ENCODE measurements at places on chromosomes 12 and 14. TPM values are rescaled to one million over a fixed set of nuclear protein-coding genes. Genes with fewer than 3 reads are reported as not detected.

The PPP1R36 gene
- not detected for total RNA-seq

DNA sequence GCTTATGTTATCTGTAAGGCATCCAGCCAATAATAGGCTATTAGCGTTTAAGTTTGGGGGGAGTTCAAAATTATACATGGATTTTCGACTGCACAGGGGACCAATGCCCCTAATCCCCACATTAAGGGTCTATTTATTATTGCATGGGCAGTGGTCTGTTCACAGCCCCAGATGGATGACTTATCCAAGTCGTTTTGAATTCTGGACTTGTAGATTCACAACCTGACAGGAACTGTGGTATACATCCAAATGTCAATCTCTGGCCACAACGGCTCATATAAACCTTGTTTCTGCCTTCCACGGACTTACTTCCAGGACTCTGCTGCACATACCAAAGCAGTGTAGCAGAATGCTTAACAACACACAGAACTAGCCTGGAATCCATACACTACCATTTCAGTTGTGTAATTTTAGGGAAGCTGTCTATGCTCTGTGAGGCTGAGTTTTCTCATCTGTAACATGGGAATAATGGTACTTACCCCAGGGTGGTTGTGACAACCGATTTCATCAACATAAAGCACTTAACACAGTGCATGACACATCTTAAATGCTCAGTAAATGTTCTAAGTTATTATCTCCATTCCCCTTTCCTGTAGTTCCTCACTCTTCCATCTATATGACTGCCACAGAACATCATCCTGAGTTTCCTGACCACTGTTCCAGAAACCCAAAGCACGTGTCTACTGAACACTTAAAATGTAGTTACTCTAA is 3.7 kb downstream of the DDX24 start:
- H3K36me3 ChIP-seq, result peaks cover 77% of the 10 kb centered on the region
- H3K4me3 ChIP-seq, result peak overlapping the region; percentile 51
- no peak overlapping the region for H3K27ac ChIP-seq
- H3K4me1 ChIP-seq, result peaks cover 44% of the 10 kb centered on the region

The ZCCHC8 gene
- total RNA-seq, result 38.6 TPM

GRCh38 chr14:61037215-61037614 is 56.2 kb downstream of the SLC38A6 start:
- peaks cover 20% of the 10 kb centered on the region for H3K4me1 ChIP-seq
- DNase-seq, result no peak
- H3K27me3 ChIP-seq, result no peaks in the 10 kb centered on the region

DNA sequence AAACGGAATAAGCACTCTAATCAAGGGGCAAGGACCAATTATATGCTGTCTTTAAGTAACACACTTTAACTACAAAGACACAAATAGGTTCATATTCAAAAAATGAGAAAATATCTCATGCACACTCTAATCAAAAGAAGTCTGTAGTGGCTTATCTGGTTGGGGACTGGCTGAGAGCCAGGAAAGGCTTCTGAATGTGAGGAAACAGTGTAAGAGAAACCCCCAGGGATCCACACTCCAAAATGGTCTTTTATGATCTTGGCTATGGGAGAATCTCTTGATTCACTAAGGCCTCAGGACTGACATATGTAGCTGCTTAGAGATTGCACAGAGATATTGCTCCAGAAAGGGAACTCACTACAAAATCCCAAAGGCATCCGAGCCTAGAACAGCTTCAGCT is 10.3 kb downstream of the CTSG start:
- no peak overlapping the region for H3K4me3 ChIP-seq
- no peaks in the 10 kb centered on the region for H3K4me1 ChIP-seq
- H3K27ac ChIP-seq, result no peak overlapping the region
- DNase-seq, result no peak
- H3K27me3 ChIP-seq, result peaks cover 10% of the 10 kb centered on the region
- H3K36me3 ChIP-seq, result no peaks in the 10 kb centered on the region

The RXYLT1 gene
- 22.0 TPM for total RNA-seq

DNA sequence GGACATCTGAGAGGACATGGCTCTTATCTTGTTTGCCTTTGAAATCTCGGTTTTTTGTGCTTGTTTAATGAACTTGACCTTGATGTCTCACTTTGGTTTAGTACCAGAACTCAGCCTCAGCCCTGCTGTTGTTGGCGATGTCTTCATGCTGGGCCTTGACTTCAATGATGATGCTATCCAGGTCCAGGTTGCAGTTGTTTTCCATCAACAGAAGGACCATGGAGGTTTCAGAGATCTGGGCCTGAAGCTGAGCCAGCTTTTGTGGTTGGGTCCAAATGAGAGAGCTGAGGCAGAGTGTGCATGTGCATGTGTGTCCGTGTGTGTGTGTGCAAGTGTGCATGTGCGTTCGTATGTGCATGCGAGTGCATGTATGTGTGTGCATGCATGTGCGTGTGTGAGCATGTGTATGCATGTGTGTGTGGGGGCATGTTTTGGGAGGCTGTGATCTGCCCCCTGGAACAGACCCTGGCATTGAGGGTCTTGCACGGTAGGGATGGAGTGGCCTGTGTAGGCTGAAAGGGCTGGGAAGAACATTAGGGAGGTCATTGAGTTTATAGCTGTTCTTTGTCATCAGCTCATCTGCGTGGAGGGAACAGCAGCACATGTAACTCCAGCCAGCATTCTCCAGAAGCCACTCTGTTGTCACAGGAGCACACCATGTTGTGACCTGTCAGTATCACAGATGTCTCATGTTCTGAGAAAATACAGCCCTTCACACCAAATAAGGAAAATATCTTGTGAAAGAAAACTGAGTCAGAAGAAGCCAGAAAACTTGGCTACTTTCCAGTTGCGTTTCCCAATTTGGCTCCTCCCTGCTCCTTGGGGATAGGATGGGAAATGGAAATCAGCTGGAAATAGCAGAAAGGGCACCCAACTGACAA is 10.0 kb upstream of the KRT82 start:
- no peaks in the 10 kb centered on the region for H3K27me3 ChIP-seq
- no peaks in the 10 kb centered on the region for H3K36me3 ChIP-seq
- H3K4me1 ChIP-seq, result no peaks in the 10 kb centered on the region

The FGF23 gene
- not detected for total RNA-seq

- H3K27me3 ChIP-seq, result no peaks in the 10 kb centered on the region
- DNase-seq, result no peak
- H3K27ac ChIP-seq, result no peak overlapping the region
- no peaks in the 10 kb centered on the region for H3K4me1 ChIP-seq
These were observed 88.5 kb downstream of the RBM19 start for GRCh38 chr12:113877607-113878006.

DNA sequence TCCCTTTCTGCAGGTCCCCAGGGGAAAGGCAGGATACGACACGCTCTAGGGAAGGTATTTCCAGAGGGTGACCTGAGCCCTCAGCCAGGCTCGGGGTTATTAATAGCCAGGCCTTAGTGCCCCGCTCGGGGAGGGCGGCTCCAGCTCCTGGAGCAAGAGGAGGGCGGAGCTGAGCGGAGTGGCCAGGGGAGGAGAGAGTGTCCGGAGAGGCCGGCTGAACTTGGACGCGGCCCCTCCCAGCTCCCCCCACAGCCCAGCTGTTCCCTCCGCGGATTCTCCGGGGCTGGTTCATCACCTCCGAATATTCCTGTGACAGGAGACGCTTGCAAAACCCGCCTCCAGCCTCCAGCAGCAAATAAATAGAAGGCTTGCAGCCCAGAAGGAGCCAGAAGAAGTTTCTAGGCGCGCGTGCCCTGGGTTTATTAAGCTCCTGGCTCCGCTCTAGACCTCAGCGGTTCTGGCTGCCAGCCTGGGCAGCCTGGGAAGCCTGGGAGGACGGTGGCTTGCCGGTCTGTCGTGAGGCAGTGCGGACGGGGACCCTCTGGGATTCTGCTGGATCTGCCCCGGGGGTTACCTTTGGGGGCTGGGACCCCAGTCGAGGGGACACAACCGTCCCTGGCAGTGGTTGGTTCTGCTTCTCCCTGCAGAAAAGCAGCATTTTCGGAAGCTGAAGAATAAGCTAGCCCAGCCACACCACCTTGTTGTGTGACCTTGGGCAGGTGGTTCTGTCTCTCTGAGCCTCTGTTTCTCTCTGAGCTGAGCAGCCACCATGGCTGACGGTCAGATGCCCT is at the start of gene HSPB8:
Gene HSPB8 (plus strand): TSS at position 388 of the 791 bp plus-strand sequence. CDS start 382 bp downstream, at position 770.
- H3K27ac ChIP-seq, result no peak within 1 kb of the TSS
- H3K27me3 ChIP-seq, result peaks cover 3% of the 10 kb centered on the region
- DNase-seq, result no peak
- H3K4me3 ChIP-seq, result no peak within 1 kb of the TSS
- H3K36me3 ChIP-seq, result no peaks in the 10 kb centered on the region

The C12orf43 gene
- 26.3 TPM for total RNA-seq

- H3K27me3 ChIP-seq, result no peaks in the 10 kb centered on the region
- H3K27ac ChIP-seq, result no peak overlapping the region
- H3K4me3 ChIP-seq, result no peak overlapping the region
- no peak for DNase-seq
- H3K4me1 ChIP-seq, result peaks cover 4% of the 10 kb centered on the region
These were observed 47.1 kb downstream of the IL31 start for GRCh38 chr12:122126713-122127597.

The TAS2R19 gene
- 3.6 TPM for total RNA-seq

GRCh38 chr14:34684578-34684977 is 29.8 kb downstream of the CFL2 start:
- no peak for DNase-seq
- H3K27ac ChIP-seq, result no peak overlapping the region
- peaks cover 7% of the 10 kb centered on the region for H3K27me3 ChIP-seq
- no peaks in the 10 kb centered on the region for H3K36me3 ChIP-seq
- H3K4me1 ChIP-seq, result peaks cover 10% of the 10 kb centered on the region

GRCh38 chr14:39868251-39868650 is 436.0 kb upstream of the FBXO33 start:
- no peak for DNase-seq
- H3K27ac ChIP-seq, result no peak overlapping the region
- no peaks in the 10 kb centered on the region for H3K27me3 ChIP-seq
- no peaks in the 10 kb centered on the region for H3K36me3 ChIP-seq
- H3K4me3 ChIP-seq, result no peak overlapping the region
- no peaks in the 10 kb centered on the region for H3K4me1 ChIP-seq

DNA sequence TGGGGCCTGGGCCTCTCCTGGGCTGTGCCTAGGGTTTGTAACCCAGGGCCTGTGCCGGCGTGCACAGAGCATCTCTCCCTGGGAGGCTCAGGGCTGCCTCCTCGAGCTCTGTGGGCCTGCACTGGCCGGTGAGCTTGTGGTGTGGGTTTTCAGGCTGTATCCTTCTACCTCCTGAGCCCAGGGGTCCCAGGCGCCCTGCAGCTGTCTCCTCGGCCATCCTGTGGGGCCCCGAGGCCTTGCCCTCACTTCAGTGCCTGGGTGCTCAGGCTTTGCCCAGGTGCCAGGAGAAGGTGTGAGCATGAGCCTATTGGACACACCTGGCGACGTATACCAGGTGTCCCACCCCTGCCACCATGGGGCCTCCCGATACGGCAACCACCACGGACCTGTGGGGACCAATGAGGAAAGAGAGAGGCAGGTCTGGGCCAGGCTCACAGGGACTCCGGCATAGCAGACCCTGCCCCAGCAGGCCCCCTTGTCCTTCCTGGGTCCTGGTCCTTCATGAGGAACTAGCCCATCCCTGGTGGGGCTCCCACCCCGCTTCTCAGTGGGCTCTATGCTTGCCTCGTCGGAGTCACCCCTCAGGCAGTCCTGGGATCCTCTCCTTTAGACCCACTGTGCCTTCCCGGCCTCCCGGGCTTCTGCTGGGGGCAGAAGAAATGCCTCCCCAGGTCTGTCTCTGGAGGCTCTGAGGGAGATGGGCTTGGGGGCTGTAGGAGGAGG is 400.2 kb downstream of the TMEM121 start:
- H3K4me1 ChIP-seq, result no peaks in the 10 kb centered on the region
- H3K36me3 ChIP-seq, result no peaks in the 10 kb centered on the region
- DNase-seq, result no peak
- no peak overlapping the region for H3K4me3 ChIP-seq
- peaks cover 20% of the 10 kb centered on the region for H3K27me3 ChIP-seq

- peaks cover 11% of the 10 kb centered on the region for H3K36me3 ChIP-seq
- DNase-seq, result no peak
- H3K27ac ChIP-seq, result peak overlapping the region; percentile 93
- H3K4me3 ChIP-seq, result peak overlapping the region; percentile 90
- peaks cover 17% of the 10 kb centered on the region for H3K4me1 ChIP-seq
- no peaks in the 10 kb centered on the region for H3K27me3 ChIP-seq
These were observed 606 bp downstream of the CINP start for GRCh38 chr14:102362084-102362483.

The TSPAN11 gene
- not detected for total RNA-seq

GRCh38 chr14:31898838-31899528 is 178.1 kb upstream of the ARHGAP5 start:
- no peaks in the 10 kb centered on the region for H3K27me3 ChIP-seq
- H3K36me3 ChIP-seq, result no peaks in the 10 kb centered on the region
- H3K4me1 ChIP-seq, result no peaks in the 10 kb centered on the region

DNA sequence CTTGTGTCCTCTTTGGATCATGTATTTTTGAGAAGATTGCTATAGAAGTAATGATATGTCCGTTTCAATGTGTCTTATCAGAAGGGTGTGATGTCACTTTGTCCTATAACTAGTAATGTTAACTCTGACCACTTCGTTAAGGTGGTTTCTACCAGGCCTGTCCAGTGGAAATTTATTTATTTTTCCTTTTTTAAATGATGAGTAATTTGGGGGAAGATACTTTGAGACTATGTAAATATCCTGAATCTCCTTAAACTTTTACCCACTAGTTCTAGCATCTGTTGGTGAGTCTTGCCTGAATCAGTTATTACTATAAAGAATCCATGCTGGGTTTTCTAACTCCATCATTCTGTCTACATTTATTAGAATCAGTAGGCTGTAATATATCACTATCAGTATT is 15.3 kb downstream of the EP400 start:
- no peak for DNase-seq
- H3K27me3 ChIP-seq, result no peaks in the 10 kb centered on the region
- H3K27ac ChIP-seq, result no peak overlapping the region

GRCh38 chr12:67457778-67458665 is 188.9 kb downstream of the CAND1 start:
- no peak overlapping the region for H3K27ac ChIP-seq
- H3K27me3 ChIP-seq, result peaks cover 60% of the 10 kb centered on the region
- no peak for DNase-seq

GRCh38 chr14:32514681-32515080 is 185.6 kb downstream of the AKAP6 start:
- DNase-seq, result no peak
- no peaks in the 10 kb centered on the region for H3K36me3 ChIP-seq
- H3K4me1 ChIP-seq, result no peaks in the 10 kb centered on the region
- no peak overlapping the region for H3K27ac ChIP-seq
